Hippocampal formation (tissue), 2 donors: ENCODE measurements at places on chromosomes 12 and 14.

GRCh38 chr12:12378616-12379015, 21.7 kb downstream of the BORCS5 start:
- DNase-seq = no peak

- DNase-seq = peak; percentile 4
These were observed 418.3 kb downstream of the MED13L start for GRCh38 chr12:115859231-115859630.

GRCh38 chr12:11657511-11657910, 8.0 kb downstream of the ETV6 start:
- no peak for DNase-seq

DNA sequence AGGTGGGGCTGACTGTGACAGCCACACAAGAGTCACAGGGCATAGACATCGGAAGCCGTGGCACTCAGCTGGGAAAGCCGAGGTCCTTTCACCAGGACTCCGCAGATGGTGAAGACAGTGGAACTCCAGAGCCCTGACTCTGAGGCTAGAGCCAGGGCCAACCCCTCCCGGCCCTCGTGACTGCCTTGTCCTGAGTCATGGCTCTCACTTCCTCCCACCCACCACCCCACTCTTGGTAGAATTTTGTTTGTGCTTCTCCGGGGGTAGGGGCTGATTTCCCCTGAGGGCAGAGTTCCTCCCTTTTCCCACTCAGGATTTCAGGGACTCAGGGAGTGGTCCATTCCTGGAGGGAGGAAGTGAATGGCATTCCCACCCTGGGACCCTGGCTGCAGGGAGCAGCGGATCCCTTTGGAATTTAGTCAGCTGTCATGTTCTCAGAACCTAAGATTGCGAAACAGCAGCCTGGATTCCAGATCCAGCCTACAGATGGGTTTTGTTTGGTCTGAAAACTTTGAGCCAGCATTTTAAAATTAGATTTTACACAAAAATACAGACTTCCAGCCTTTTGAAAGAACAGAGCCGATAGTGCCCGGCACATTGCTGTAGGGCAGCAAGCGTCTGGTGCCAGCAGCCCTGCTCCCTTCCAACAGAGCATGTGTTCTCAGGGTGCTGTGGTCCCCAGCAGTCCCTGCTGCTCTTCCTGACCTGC, 50.7 kb downstream of the TPCN1 start:
- peak; percentile 66 for DNase-seq

DNA sequence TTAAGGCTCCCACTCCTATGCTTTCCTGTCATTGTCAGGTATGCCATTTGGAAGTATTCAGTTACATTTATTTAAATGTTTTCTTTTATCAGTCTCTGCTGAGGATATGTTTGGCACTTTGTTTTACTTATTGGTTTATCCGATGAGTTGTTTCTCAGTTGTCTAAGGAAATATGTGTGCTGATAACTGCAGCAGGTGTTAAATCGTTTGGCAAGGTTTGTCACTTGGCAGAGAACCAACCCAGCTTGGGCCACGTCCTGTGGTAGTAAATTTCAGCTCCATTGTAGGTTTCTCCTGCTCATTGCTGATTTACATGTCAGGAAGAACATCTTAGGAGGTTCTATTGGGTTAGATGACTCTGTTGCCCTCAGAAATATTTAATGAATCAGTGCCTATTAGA, 22.0 kb upstream of the MGST1 start:
- DNase-seq = no peak

GRCh38 chr12:13171921-13172859, 24.3 kb upstream of the EMP1 start:
- no peak for DNase-seq

DNA sequence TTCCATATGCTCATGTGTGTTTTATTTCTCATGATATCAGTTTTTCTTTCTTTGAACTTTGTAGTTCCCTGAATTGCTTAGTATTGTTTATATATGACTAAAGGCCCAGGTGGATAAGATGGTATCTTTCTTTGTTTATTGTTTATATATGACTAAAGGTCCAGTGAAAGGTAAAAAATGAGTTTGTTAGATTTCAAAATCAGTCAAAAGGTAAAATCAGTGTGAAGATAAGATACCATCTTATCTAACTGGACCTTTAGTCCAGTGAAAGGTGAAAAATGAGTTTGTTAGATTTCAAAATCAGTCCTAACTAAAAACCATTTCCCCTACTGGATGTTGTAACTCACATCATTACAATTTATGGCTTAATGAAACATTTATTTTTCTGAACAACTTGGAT, 890.2 kb downstream of the DIO2 start:
- DNase-seq = no peak

GRCh38 chr12:123006977-123007376, 26.5 kb downstream of the ARL6IP4 start:
- DNase-seq = no peak

DNA sequence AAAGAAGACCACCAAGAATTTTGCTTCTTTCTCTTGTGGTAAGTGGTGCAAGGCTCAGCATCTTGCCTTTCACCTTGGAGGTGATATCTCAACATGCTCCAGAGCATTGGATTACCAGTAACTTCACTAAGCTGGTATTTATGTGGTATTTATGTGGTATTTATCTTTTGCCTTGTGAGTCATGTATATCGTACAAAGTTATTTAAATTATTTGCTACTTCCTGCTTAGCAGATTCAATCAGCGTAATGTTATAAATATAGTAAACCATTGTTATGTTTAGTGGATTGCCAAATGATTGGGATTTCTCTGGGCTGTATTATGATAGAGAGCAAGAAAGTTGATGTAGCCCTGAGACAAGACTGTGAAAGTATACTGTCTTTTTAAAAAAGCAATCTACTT, 366.4 kb downstream of the IPO8 start:
- DNase-seq = no peak

DNA sequence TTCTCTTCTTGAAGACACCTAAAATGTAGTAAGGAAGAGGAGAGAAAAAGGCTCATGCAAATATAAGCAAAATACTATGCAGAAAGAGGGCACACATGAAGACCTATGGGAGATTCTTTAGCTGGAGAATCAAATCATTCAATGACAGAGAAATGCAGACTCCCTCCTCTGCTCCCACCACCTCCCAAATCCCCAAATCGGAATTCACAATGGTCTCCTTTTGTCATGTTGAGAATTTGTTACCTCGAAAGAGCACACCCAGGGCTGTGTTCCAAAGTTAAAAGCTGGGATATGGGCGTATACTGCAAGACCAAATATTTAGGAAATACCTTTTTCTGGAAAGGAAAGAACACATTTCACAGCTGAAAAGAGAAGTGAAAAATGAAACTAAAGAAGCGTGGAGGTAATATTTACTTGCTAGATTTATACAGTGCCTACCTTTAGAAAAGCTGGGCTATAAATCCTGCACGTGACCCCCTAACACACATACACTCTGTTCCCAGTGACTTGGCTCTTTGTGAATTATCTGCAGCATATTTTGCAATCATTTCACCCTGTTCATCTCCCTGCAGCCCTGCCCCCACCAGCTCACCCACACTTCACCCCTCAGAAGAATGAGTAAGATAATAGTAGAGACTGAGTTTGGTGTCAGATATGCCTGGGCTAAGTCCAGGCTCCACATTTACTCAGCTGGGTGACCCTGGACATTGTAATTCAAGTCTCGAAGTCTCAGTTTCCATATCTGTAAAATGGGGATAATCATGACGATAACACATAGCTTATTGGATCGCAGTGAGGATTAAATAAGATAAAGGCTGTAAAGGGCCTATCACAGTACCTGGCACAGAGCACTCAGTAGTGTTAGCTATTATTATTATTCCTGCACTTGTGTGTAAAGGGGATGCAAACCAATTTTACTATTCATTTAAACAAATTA, 2.9 kb upstream of the CACNA1C start:
- no peak for DNase-seq

- peak; percentile 20 for DNase-seq
These were observed 105.4 kb downstream of the SRGAP1 start for GRCh38 chr12:63949902-63950301.

GRCh38 chr12:89800435-89800834, 91.8 kb upstream of the ATP2B1 start:
- DNase-seq = no peak

DNA sequence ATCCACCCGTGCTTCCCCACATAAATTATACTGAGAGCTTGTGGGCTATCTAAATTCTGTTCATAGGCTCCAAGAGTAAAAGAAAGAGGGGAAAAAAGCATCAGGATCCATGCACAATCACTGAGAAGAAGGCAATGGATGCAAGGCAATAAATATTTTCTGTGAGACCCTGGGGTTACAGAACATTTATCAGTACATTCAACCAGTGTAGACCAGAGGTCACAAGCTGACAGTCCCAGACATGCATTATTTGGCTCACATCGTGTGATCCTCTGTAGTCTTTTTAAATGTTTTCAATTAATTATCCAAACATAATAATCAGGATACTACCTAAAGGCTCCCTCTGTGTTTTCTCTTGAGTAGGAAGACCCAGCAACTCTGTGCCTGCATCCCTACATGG, 267.9 kb upstream of the CAND1 start:
- DNase-seq = no peak

- no peak for DNase-seq
These were observed 217.8 kb downstream of the TMEM117 start for GRCh38 chr12:44053549-44054127.

GRCh38 chr12:98644433-98644711, 216 bp downstream of the IKBIP start:
- DNase-seq = peak; percentile 21

DNA sequence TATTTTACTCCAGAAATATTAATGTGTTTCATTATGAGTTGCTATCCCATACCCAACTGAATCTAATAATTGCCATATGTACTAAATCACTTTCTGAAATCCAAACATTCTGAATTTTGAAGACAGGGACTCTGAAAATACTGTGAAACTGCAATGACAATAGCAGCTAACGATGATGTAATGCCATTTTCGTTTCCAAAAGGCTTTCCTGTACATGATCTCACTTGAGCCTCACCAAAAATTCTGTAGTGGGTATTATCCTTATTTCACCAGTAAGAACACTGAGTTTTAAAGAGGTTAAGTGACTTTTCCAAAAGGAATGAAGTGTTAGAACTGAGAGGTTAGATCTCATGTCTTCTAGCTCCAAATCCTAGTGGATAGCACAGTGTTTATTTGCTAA, 133.3 kb downstream of the FLRT2 start:
- DNase-seq = no peak

GRCh38 chr12:48979602-48980388, 1.7 kb downstream of the WNT1 start:
- DNase-seq = no peak
